Kasumi-1 (cell line): ENCODE measurements at places on chromosomes 7 and 10.

GRCh38 chr7:135661311-135662122 is 797 bp upstream of the STMP1 start:
- no peak for DNase-seq

GRCh38 chr7:153087498-153087897 is 327.9 kb downstream of the ACTR3B start:
- no peak for DNase-seq

DNA sequence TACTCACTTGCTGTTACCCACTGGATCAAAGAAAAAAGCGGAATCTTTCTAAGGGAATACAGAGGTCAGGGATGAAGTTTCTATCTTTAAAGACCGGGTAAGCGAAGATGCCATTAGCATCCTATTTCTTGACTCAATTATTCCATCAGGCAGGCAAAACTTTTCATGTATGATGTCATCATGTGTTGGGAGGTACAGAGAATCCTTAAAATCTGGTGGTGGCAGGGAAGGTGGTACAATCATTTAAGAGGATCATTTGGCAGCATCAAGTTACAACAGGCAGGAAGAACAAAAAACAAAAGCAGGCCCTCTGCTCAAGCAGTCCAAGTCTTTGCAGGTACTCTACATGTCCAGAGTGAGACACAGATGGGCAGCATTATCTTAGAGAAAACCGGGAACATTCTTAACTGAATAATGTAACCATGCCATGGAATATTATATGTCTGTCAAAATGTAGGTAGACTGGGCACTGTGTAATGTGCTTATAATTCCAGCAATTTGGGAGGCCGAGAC is 3.8 kb downstream of the URGCP start:
- DNase-seq, result no peak

- no peak for DNase-seq
These were observed 32.6 kb upstream of the IL15RA start for GRCh38 chr10:6009961-6010360.

DNA sequence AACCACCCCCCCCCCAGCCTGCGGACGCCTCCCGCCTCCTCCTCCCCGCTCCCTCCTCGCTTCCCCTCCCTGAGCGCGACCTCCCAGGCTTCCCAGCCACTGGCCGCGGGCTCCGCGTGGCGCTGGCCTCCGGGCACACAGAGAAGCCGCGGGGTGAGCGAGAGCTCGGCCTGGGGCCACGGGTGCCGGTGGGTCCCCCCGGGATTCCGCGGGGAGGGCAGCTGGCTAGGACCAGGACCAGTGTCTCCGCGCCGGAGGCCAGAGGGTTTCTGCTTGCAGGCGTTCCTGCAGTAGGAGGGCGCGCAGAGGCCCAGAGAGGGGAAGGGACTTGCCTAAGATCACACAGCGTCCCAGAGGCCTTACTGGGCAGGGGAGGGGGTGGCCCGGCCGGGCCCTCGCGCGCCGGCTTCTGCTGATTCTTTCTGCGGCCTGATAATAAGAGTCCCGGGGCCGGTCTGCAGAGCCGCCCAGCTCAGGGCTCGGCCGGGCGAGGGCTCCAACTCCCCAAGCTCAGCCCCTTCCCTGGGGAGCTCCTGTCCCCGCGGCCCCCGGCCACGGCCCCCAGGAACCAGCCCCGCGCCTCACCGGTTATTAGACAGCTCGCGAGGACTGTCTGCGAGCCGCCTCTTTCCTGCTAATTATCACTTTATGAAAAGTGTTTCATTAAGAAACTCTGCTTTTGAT is 10.1 kb downstream of the UNCX start:
- no peak for DNase-seq

GRCh38 chr10:118610577-118610976 is 15.1 kb upstream of the PRLHR start:
- DNase-seq, result no peak

DNA sequence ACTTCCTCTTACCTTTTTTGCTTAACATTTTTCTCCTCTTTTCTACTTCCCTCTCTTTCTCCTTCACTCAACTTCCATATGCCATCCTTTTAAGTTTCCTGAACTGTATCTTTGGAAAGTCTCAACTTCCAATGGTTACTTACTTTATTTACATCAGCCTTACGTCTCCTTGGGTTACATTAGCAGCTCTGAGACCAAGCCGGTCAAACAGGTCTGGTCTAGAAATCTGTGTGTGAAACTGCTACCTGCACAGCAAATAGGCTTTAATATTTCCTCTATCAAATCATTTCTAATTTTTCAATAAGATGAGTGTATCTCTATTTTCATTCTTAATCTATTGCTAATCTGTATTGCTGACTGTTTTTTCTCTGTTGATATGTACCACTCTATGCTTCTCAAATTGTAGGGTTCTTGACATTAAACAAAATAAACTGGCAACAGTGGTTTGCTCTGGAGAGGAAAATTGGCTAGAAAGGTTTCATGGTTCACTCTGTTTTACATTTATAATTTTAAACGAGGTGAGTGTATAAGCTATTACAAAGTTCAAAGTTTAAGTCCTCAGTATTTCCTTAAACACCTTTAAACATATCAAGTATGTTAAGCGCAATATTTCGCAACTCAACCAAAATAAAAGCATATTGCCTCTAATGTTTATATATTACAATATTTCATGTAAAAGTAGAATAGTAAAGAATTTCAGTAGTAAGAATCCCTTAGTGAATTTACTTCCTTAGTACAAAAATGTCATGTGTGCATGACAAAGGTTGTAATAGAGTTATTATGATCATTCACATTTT is 3.6 kb upstream of the SEMA3C start:
- no peak for DNase-seq

GRCh38 chr7:44769376-44769775 is 20.7 kb downstream of the ZMIZ2 start:
- DNase-seq, result no peak

- DNase-seq, result no peak
These were observed 106.0 kb upstream of the GATA3 start for GRCh38 chr10:7948371-7949000.

DNA sequence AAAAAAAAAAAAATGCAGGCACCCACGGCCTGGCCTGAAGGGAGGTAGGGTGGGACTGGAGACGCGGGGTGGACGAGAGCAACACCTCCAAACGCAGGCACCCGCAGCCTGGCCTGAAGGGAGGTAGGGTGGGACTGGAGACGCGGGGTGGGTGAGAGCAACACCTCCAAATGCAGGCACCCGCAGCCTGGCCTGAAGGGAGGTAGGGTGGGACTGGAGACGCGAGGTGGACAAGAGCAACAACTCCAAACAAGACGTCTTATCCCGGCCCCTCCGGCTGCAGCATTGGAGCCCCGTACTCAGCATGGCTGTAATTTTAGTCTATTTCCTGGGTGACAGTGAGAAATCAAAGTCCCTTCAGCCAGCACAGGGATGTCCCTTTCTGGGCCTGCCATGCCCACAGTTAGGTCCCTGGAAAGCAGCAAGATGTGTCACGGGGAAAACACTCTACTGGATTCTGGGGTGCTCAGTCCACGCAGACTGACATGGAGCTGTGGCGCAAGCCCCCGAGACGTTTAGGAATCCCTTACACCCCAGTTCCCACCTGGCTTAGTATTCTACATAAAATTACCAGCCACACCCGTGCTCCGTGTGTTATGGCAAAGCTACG is 119.9 kb downstream of the WDR37 start:
- no peak for DNase-seq

DNA sequence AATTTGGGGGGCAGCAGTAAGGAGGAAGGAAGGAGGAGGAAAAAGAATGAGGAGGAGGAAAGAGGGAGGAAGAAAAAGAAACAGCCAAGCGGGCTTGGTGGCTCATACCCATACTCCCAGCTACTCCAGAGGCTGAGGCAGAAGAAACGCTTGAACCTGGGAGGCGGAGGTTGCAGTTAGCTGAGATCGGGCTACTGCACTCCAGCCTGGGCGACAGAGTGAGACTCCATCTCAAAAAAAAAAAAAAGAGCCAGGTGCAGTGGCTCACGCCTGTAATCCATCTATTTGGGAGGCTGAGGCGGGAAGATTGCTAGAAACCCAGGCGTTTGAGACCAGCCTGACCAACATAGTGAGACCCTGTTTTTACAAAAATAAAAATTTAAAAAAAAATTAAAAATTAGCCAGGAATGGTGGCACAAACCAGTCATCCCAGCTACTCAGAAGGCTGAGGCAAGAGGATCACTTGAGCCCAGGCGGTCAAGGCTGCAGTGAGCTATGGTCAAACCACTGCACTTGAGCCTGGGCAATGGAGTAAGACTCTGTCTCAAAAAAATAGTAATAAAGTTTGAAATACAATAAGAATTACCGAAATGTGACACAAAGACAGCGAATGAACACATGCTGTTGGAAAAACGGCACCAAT is 14.1 kb upstream of the CRCP start:
- no peak for DNase-seq

- no peak for DNase-seq
These were observed 179.2 kb upstream of the BET1 start for GRCh38 chr7:94183289-94183749.

- DNase-seq, result no peak
These were observed 32.0 kb upstream of the CFAP46 start for GRCh38 chr10:132974249-132974796.

DNA sequence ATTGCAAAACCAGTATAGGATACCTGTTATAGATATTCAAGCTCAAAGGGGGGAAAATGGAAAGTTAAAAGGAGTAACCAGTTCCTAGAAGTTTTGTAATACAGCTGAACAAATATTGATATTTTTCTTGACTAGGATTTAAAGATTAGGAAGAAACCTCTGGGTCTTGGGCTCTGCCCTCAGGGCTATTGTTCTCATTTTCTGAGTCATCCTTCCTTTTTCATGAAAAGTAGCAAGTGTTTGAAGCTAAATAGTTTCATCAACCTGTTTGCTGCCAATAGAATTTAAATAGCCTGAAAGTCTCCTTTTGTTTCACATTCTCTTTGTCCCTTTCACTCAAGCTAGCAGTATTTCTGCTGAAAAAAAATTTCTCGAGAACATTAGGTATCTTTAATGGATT is 1061.1 kb upstream of the GHITM start:
- DNase-seq, result no peak

- no peak for DNase-seq
These were observed 6.1 kb downstream of the EPHB6 start for GRCh38 chr7:142860968-142861367.

DNA sequence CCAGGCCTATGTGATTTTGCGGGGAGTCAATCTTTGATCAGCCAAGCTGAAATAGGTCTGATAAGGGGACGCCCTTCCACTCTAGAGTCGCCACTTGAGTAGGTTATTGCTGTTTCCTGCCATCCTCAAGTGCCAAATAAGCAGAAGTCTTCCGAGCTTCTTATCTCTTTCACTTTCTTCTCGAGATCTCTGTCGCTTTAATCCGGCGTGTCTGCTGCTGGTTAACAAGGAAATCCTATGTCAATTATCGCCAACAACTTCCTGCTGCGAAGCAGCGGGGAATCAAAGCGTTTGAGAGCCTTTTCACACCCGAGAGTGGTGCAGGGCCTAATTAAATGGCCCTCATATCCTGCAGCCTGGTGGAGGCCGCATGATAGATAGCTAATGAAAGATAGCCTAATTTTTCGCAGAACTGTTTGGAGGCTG is 215.9 kb downstream of the RAB11FIP2 start:
- DNase-seq, result no peak

GRCh38 chr7:24659505-24659904 is 86.3 kb downstream of the PALS2 start:
- no peak for DNase-seq

- no peak for DNase-seq
These were observed 85.6 kb upstream of the CAPZA2 start for GRCh38 chr7:116776610-116777289.

DNA sequence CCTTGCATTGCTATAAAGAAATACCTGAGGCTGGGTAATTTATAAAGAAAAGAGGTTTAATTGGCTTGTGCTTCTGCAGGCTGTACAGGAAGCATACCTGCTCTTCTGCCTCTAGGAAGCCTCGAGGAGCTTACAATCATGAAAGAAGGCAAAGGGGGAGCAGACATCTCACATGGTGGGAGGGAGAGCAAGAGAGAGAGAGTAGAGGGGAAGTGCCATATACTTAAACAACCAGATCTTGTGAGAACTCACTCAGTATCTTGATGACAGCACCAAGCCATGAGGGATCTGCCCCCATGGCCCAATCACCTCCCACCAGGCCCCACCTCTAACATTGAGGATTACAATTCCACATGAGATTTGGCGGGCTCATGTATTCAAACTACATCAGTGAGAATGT is 79.1 kb upstream of the HECW1 start:
- no peak for DNase-seq

DNA sequence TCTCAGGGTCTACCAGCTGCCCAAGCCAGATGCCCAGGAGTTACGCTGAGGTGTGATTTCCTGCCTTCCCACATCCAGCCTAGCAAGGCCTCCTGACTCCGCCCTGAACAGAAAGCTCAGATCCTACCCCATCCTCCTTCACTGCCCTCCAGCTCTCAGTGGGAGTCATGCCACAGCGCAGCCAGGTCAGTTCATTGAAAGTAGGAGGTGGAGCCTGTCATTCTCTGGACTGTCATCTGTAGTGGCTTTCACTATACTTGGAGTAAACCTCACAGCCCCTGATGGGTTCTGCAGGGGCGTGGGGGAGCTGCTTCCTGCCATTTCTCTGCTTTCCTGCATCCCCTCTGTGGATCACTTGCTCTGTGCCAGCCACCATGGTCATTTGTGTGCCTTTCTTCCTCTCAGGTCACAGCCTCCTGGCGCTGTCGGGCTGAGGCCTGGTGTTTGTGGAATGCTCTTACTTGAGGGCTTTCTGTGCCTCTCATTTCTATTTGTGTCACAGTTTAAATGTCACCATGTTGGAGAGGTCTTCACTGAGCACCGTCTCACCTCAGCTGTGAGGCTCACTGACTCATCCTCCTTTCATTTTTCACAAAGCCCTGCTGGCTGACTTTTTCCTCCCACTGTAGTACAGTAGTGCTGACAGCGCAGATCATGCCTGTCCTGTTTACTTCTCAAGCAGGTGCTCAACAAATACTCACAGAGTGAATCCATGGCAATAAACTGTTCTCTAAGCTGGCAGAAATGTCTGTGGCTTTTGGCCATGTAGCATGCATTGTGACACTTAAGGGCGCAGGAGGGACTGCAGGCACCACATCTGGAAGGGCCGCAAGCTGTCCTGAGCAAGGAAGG is 61.0 kb upstream of the TMEM248 start:
- no peak for DNase-seq
